Pulmonary artery endothelial cell (primary cell): ENCODE measurements at places on chromosomes 13 and 19. TPM values are rescaled to one million over a fixed set of nuclear protein-coding genes. Genes with fewer than 3 reads are reported as not detected.

The AMH gene
- total RNA-seq, result 0.86 and 1.1 TPM in 2 replicates

The FXYD3 gene
- total RNA-seq, result not detected in 2 replicates

The SIGLEC5 gene
- total RNA-seq, result not detected in 2 replicates

DNA sequence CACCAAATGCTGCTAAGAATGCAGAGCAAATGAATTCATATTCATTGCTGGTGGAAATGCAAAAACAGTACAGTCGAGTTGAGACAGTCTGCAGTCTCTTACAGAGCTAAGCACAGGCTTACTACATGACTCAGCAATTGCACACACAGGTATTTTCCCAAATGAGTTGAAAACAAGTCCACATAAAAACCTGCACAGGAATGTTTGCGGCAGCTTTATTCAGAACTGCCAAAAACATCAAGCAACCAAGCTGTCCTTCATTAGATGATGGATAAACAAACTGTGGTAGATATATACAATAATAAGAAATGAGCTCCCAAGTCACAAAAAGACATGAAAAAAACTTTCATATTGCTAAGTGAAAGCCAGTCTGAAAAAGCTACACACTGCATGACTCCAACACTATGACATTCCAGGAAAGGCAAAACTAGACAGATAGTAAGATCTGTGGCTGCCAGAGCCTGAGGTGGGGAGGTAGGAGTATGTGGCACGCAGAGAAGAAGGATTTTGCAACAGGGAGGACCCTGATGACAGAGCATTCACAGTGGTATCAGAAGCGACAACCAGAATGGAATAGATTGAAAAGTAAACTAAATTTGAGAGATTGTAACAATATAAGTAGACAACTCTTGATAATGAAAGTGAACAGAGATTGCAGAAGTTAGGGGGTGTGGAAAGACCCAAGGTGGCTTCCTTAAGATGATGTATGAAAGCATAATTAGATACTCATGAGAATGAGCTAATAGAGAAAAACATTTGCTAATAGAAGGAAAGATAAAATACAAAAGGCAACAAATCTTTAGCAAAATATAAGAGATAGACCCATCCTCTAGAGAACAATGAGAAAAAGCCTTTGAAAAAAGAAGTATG, 52.7 kb downstream of the TSC22D1 start:
- DNase-seq, result peak; percentile 8

DNA sequence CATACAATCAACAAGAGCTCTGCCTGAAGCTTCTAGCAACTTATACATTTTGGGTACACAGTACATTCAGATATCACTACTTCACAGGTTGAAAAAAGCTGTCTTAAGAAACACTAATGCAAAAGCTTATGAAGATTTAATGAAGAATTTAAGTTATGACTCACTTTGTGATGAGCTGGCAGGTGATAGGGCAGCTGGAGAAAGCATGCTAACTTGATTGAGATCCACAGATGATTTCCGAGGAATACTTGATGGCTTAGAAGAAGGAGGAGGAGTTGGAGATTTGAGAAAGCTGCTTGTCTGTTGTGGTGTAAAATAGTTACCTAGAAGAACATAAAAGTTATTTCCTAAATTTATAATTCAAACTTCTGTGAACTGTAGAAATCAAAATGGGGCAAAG, 23.3 kb downstream of the EXOSC8 start:
- DNase-seq, result no peak

GRCh38 chr19:12837225-12837624, 1.1 kb upstream of the MAST1 start:
- no peak for DNase-seq
